Sciatic nerve (tissue), 2 donors: ENCODE measurements at places on chromosomes 13 and 19.

DNA sequence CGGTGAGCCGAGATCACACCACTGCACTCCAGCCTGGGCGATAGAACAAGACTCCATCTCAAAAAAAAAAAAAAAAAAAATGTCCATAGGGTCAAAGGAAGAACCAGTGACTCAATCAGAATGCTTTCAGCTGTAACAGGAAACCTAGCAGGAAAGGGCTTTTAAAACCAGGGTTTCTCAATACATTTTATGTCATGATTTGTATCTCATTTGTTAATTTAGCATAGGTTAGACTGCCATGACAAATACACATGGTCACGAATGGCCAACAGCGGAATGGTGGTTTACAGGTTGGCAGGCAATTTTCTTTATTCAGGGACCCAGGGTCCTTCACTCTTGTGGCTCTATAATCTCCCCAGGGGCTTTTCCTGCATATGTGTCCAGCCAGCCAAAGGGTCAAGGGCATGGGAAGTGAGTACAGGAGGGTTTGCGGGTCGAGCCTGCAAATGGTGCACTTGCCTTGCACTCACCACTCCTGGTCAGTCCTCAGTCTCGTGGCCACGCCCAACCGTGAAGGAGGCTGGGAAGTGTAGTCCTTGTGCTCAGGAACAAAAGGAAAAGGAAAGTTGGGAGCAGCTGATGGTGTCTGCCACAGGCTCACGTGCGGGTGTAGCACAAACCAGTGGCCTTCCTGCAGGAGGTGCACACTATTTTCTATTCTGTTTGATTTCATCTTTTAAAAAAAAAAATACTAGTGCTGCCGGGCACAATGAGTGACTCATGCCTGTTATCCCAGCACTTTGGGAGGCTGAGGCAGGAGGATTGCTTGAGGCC, 14.8 kb downstream of the DHX34 start:
- no peak for DNase-seq

DNA sequence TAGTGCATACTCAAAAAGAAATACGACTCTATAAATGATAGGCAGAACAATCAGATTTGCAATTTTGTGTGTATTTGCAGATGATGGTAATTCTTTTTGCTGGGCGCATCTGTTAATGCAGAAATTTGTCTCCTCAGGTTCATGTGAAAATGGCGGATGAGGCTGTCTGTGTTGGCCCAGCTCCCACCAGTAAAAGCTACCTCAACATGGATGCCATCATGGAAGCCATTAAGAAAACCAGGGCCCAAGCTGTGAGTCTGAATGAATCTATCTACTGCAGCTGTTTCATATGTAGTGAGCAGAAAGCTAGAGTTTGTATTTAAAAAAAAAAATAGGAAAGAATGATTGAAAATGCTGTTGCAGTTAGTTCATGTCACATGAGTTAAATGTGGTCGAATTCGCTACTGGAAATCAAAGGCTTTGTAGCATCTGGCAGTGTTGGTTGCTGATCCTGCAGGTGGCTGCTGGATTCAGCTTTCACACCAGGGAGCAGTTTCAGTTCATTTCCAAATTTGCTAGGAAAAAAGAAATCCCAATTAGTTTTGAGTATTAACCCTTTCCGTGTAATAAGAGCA, 66.0 kb downstream of the PCCA start:
- no peak for DNase-seq

DNA sequence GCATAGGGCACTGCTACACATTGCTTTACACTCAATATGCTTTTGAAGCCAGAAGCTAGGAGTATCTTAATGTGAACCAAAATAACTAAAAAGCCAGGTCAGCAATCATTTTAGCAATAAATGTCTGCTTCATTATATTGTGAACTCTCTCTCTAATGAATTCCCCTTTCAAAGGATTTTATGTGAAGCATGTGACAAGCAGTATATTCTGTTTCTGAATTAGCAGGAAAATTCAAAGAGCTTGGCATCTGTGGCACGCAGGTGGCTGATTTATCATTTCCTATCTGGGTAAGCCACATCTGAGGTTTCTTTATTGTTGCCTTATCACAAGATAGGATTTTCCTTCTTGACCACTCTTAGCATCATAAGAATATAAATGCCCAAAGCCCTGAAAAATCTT, 56.8 kb upstream of the KLF12 start:
- no peak for DNase-seq

DNA sequence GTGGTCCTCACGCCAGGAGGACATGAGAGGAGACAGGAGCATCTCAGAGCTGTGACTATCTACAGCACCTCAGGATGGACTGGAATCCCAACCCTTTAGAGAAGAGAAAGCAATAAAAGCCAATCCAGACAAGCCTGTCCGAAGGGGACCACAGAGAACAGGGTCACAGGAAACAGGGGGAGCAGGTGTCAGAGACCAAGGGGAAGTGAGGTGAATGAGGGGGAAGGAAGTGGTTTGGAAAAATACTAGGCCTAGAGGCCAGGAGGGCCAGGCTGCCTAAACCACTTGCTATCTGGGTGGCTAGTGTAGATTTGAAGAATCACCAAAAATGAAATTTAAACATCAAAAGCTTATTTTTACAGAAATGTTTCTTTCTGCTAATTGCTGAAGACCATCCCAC, 16.2 kb downstream of the TMTC4 start:
- DNase-seq: no peak

DNA sequence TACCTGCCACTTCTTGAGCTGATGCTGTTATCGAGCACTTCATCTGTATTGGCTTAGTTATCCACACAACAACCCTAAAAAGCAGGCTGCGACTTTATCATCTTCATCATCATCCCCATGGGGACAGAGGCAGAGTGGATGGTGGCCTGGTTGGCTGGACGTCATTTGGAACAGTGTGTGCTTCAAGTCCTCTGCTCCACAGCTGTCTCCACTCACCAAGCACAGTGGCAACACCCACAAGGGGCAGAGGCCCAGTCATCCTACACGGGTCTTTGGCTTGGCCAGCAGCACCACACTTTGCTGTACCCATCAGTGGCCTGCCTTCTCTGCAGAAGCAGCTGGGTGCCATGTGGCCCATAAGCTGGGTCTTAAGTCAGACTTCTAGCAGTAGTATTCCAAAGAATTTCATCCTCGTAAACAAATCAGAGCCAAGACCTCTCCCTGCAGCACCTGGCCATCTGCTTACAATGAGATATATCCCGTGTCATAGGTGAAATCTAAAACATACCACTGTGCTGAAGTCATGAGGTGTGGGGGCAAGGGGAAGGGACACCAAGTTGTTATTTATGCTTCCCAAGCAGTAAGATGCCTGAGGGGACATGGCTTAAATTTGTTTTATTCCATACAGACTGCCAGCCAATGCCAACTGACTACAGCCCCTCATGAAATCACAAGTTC, 47.9 kb upstream of the EPHX3 start:
- no peak for DNase-seq

- no peak for DNase-seq
Measured at GRCh38 chr13:105341256-105341655, 1194.2 kb downstream of the EFNB2 start.

DNA sequence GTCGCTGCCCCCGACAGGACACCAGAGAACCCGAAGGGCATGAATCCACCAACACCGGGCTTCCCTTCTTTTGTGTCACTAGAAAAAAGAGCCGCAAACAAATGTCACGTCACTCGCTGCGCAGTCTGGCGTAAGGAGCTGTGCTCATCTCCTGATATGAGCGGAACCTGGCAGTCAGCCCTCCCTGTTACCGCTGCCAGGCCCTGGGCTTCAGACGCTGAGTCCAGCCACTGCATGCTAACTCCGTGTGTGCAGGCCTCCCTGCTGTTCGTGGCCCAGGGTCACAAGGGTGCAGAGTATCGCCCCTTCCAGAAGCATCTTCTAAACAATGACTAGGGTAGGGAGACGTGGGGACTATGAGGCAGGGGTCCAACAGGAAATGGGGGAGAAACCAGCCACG, 71.3 kb downstream of the SLC7A1 start:
- no peak for DNase-seq

- DNase-seq: no peak
Measured at GRCh38 chr13:96011291-96011872, 41.8 kb downstream of the UGGT2 start.

DNA sequence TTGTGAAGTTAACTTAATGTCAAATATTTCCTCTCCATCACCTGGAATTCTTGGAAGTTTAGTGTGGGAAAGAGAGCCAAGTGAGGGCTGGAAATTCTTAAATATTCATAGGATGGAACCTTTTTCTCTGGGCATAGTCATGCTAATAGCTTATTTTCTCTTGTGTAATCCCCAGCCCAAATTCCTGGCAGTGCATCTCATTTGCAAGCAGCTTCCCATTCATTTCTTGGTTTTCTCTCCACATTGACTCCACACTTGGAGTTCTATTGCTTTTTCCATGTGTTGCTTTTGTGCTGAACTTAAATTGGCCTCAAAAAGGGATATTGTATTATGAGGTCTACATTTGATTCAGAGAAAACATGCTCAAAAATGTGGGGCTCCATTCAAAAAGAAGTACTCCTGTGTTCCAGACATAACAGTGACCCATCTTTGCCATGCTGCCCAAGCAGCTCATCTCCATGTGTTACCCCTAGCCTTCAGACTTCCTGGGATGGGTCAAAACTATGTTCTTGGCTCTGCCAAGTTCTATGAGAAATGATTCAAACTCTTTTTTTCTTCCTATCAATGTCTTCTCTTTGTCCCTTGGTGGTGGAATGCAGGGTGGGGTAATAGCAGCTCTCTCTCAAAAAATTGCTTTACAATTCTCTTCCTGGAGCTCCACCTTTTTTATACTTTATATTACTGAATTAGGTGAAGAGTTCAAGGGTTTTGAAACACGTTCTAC, 2471.5 kb downstream of the PCDH9 start:
- no peak for DNase-seq

DNA sequence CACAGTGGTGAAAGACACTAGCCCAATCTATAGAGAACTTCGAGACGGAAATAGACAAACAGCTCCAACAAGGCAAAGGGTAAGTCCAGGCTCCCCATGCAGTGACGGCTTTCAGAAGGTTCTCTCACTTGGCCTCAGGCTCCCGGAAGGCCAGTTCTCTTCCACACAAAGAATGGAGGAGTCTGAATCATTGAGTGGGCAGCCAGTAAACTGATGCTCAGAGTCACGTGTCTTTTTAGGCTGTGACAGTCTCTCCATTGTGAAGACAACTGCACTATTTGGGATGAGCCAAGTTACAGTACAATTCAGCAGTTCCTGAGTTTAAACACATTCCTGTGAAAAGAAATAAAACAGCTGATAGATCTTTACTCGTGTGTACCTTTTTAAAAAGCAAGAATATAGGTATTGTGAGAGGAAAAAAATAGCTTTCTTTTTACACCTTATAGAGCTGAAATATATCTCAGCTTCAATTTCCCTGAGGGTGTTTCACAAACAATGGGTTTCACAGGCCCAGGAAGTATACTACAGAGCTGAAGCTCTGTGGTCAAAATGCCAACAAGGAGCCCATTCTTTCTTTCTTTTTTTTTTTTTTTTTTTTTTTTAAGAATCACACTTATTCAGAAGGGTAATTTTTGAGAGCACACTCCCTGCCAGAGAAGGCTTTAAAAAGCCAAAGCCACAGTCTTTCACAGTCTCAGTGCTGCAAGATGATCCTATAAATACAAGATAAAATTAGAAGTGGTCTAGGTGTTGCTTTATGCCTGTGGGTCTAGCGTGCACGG, 135.1 kb downstream of the FREM2 start:
- DNase-seq: no peak

DNA sequence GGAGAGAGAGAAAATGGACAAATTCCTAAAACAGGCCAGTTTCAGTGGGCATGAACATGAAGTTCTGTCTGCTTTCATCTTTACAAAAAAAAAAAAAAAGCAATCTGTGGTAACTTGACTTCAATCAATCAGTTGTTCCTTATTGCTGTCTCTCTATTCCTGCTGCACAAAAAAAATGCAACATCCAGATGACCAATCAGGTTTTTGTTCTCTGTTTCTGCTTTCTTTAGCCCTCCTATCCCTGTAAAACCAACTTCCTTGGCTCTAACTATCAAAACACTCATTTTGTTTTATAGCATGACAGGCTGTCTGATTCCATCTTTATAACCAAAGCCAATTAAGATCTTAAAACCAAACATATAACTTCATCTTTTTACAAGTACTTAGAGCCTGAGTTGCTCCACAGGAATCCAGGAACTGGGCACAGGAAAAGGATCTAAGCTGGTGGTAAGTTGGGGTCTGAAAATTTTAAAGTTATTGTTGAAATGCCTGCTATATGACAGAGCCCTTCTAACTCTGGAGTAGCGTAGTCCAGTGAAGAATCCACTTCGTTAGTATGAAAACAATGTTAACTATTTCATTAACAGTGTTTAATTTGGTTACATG, at the start of gene FPR3:
FPR3 (plus strand) TSS at position 273 of the 606 bp plus-strand sequence. CDS start 28,592 bp downstream, outside the sequence.
- DNase-seq: no peak

DNA sequence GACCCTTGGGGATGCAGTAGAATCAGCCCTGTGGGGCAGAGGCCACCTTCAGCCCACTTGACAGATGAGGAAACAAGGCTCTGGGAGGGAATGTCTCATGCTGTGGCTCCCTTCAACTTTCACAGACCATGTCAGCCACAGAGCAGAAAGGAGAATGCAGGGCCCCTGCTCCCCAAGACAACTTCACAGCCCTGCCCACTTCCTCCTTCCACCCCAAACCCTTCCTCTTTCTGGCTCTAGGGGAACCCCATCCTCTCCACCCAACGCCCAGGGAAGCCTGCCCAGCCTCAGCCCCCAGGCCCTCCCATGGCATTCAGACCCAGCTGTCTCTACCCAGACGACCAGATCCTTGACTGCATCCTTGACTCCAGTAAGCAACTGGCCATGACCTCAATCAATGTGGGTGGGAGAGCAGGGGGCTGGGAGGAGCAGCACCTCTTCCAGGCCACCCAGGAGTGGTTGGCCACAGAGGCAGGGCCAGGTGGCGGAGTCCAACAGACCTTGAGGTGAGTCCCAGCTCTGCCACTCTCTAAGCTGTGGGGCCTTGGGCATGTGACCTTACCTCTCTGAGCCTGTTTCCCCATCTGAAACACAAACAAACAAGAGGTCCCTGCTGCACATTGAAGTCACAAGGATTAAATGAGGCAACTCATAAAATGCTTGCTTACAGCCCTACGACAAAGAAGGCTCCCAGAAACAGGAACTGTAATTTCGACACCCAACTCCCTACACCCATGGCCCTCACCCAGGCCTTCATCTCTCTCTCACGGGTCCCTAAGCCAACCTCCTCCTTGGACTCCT, 15.8 kb downstream of the DEDD2 start:
- no peak for DNase-seq

DNA sequence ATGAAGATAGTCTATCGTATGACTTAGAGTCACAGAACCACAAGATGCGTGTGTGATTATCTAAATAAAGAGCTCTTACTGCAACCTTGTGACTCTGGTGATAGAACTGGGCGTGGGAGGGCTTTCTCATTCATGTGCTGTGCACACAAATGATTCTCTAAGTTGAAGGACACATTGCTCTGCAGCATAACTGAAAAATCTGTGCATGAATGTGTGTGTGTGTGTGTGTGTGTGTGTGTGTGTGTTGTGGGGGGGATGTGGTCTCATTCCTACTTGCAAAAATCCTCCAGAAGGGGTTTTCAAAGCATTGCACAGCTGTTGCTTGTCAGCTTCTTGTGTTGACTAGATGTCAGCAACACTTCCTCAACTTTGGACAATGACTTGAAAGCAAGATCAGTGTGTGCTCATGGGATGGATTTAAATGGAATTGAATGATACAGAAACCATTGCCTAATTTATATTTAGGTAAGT, 22.4 kb downstream of the LRCH1 start:
- DNase-seq: no peak
